Small intestine (tissue), 16 donors: ENCODE measurements at places on chromosomes 12 and 14. TPM values are rescaled to one million over a fixed set of nuclear protein-coding genes. Genes with fewer than 3 reads are reported as not detected.

The TGFB3 gene
- 6.2 TPM for polyA plus RNA-seq

The SERPINA12 gene
- polyA plus RNA-seq = not detected

The TMTC1 gene
- polyA plus RNA-seq = 11.4 TPM

The LIN7A gene
- polyA plus RNA-seq = 0.27 TPM

The RND1 gene
- polyA plus RNA-seq = 1.3 TPM
